ENCODE measurements at places on chromosomes 2 and 18.
A peak's percentile ranks its signal among the peaks of the same experiment; 100 is the strongest.

DNA sequence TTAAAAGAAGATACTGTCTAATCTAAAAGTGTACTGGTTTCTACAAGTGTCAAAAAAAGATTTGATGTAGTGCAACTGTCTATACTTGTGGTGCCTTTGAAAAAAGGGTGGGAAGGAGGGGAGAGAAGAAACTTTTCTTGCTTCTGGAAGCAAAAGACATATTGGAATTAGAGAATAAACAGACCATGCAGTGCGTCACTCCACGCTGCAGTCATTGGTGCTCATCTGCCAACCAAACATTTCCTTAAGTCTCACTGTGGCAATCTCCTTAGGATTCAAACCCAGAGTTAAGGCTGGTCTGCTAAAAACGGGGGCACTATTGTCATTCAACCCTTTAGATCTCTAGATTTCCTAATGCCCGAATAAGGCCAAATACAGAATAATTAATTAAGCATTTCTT is 50.9 kb downstream of the PELI1 start:
- DNase-seq: no peak

DNA sequence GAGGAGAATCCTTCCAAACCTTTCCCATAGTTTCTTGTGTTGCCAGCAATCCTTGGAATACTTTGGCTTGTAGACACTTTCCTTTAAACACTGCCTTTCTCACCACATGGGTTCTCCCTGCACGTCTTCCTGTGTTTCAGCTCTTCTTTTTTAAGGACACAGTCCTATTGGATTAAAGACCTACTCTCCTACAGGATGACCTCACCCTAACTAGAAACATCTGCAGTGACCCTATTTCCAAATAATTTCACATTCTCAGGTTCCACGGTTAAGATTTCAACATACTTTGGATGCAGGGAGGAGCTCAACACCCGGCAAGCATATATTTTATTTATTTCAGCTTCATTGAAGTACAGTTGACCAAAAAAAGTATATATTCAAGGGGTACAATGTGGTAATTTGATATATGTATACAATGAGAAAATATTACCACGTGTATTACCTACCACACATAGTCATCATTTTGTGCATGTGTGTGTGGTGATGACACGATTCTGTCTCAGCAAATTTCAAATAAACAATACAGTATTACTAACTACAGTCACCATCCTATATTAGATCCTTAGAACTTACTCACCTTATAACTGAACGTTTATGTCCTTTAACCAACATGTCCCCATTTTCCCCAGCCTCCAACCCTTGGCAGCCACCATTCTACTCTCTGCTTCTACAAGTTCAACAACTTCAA is 745.0 kb downstream of the CBLN2 start:
- no peak for DNase-seq

DNA sequence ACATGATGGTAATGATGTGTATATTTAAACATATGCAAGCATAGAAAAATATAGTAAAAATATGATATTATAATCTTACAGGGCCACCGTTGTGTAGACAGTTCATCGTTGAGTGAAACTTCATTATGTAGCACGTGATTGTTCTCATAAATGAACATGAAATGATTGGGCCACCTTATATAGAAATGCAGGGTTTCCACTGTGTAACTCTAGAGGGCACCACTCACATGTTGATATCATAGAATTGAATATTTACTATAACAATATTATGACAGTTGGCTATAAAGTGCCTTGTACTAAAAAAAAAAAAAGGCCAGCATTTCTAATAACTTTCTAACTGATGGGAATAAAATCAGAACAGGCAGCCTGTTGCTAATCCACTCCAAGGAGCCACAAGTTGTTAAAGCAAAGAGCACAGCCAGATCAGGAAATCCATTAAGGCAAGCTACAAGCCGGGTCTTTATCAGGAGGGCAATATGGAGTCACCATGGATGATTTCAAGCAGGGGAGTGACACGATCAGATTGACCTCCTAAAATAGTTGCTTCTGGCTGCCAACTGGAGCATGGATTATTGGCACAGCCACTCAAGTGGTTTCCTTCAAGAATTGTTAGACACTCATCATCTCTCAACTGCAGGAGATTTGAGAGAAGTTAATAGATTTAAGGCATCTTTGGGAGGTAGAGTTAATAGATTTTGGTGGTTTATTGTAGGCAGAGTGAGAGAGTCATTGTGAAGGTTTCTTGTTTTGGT is 16.7 kb downstream of the IL1F10 start:
- DNase-seq: no peak

DNA sequence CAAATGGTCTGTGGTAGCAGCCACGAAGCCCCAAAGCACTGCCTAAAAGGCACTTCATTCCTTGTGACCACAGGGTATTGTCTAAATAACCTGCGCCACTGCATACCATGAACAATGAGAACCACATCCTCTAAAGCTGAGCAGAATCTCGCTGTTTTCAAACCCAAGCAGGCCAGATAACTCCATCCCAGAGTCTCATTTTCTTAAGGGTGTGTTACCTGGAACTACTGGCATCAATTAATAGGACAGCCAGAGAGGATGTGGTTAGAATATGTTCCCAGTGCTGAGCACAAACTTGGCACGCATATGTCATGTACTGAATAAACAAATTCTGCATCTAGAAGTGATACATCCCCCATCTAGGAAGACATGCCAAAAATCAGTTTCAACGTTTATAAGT is 13.0 kb downstream of the VPS4B start:
- DNase-seq: no peak

DNA sequence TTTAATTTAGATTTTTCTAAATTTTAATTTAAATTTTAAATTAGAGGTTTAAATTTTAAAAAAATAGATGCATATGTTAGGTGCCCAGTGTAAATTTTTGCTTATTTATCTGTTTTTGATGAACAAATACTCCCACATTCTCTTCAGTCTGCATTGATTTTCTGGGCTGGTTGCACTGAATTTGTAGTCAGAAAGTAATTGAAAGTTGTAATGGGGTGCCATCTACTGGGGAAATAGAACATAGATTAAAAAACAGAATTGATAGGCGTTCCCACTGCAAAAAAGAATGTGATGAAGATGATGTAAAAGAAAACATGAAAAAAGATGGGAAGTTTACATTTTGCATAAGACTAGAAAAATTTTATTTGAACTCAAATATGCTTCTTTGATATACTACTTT is 51.7 kb upstream of the CCDC85A start:
- DNase-seq: no peak

- no peak for DNase-seq
Measured at GRCh38 chr2:96201338-96201737, 7.3 kb downstream of the STARD7 start.

GRCh38 chr2:43300781-43301583 is 74.6 kb upstream of the ZFP36L2 start:
- DNase-seq: no peak

- DNase-seq: no peak
Measured at GRCh38 chr2:170353723-170354122, 175.8 kb downstream of the MYO3B start.

- no peak for DNase-seq
Measured at GRCh38 chr2:98089941-98090340, 3.0 kb downstream of the VWA3B start.

- DNase-seq: no peak
Measured at GRCh38 chr2:63665846-63666475, 77.2 kb downstream of the MDH1 start.

DNA sequence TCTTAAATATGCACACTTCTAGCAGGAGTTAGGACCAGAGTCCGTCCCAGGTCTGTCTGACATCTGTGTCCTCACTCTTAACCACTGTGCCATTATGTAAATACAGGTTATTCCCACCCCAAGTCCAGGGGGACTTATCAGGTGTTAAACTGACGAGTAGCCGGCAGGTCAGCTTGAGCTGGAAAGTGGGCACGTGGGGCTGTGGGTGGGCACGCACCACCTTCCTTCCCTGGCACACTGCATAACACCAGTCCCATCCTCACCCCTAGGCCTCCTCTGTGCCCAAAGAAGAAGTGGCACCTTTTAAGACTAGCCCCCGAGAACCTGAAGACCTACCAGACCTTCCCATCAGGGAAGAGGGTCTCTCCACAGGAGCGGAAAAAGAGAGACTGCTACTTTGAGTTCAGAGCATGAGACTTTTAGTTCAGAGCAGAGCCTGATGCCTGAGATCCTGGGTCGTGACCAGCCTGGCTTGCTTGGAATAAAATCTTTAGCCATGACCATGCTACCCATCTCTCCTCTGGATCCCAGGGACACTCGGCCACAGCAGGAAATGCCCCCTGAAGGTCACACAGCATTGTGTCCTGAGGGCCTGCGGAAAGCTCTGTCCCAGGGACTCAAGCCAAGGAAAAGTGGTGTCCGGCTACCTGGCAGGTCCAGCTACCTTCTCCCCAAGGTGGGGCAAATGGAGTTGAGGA is 62.0 kb downstream of the CIB4 start:
- no peak for DNase-seq

DNA sequence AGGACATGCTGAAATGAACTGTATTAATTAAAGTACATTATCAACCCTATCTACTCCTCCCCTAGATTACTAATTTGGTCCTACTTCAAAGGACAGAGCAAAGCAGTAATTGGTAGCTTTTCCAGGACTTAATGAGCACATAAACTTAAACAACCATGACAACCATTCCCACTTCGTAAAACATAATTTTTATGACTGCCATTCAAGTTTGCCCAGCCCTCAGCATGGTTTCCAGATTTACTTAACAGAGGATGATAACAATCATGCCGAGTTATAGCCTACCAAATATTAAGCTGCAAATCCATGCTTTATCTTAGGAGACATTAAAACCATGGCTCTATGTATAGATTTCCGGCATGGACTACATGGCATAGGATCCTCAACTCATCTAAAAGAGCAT is 401.1 kb upstream of the CHAC2 start:
- no peak for DNase-seq

GRCh38 chr2:101253703-101254450 is 1.2 kb downstream of the CNOT11 start:
- DNase-seq: no peak

DNA sequence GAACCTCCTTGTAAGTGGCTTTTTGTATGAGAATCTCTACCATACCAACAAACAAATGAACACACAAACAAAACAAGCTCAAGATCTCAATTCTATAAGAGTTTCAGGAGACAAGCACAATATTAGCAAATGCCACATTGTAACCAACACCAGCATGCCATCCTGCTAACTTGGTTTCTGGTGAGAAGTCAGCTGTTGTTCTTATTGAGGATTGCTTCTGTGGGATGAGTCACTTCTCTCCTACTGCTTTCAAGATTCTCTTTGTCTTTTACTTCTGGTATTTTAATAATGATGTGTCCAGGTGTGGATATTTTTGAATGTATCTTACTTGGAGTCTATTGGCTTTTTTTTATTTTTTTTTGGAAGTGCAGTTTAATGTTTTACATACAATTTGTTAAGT is 131.7 kb downstream of the BCL2L11 start:
- no peak for DNase-seq

DNA sequence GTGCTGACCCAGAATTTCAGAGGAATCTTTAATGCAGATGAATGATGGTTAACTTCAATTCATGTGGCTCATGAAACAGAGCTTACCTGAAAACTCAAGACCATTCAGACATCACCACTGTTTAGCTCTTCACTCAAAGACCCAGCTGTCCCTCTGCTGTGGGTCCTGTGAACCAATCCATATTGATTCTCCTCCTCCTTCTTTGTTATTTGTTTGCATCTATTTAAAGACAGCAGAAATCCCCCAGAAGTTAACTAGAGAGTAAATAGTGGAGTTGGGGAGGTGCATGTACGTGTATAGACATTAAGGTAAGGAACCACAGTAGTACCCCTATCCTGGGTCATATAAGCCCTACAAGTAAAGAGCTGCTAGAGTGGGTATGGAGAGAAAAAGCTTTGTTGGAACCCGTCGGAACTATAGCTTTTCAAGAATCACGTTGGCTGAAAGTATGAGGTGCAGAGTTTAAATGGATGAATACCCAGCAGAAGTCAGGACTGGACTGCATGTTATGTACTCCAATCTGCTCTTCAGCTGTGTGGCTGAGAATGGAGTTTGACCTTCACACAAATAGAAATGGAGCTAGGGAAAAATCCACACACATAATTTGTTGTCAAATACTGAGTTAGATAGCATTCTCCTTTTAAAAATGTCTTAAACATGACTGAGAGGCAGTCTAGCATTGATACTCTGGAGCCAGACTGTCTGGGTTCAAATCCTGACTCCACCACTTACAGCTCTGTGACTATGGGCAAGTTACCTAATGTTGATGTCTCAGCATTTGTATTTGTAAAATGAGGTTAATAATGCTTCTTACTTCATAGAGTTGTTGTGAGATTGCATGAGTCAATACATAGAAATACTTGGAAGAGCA is 81.7 kb upstream of the HK2 start:
- DNase-seq: no peak

- no peak for DNase-seq
Measured at GRCh38 chr2:216989340-216990129, 129.7 kb upstream of the TNP1 start.

- DNase-seq: no peak
Measured at GRCh38 chr2:26988058-26988860, 17.8 kb downstream of the MAPRE3 start.

DNA sequence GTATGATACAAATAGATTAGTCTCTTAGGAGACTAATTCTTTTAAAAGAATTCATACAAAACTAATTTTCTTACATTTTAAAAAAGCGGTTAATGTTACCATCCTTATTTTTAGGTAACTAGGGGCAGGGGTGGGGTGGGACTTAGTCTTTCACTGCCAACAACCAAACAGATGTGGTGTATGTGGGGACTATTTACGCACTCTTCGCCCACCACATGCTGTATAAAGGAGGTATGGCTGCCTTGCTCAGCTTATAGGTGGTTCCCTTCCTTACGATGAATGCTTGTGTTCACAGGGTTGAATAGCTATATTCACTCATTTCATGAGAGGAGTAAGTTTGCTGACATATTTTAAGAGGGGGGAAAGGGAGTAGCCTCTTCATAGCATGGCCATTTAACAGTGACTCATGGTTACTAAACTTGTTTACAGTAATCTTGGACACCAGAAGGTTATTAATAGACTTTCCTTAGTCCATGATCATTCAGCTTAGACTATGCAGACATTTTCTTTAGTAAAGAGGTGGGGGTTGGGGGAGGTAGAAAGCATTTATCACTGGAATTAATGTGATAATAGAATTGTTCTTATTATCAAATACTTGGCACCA is 61.8 kb downstream of the CAB39 start:
- DNase-seq: no peak

DNA sequence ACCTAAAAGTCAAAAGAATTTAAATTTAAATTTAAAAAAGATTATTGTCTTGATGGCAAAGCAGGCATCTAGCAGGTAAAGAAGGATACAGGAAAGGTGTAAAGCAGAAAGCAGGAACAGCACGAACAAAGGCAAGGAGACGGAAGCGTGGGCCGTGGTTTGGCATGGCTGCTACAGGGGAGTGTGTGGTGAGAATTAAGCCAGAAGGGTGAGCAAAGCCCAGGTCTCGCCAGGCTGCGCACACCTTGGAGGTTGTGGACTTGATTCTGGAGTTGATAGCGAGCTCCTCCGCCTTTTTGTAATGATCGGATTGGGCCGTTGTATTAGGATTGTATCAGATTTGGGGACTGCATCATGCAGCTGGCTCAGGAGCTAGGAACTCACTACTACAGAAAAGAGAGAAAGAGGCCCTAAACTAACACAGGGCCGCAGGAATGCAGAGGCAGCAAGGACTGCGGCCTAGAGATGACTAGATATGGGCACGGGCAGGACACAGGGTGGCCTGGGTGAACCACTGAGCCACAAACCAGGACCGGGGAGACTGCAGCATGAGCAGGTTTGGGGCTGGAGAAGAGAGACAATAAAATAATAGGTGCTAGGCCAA is 71.4 kb upstream of the TMEM247 start:
- DNase-seq: peak; percentile 65

GRCh38 chr2:71749671-71750101 is 296.3 kb downstream of the DYSF start:
- no peak for DNase-seq
